COLO829 (cell line): ENCODE measurements at places on chromosomes 13 and 19.

DNA sequence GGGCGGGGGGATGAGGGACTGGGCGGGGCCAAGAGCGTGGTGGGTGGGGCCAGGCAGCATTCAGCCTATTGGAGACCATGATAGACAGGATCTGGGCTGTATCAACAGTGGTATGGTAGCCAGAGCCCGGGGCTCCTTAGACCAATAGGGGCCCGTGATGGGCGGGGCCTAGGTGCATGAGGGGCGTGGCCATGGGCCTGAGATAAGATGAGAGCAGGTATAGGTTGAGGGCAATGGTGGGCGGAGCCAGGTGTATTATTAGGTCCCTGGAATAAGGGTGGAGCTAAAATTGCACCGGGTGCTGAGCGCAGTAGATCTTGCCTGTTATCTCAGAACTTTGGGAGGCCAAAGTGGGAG, 5.3 kb downstream of the ABCA7 start:
- peak; percentile 63 for DNase-seq

DNA sequence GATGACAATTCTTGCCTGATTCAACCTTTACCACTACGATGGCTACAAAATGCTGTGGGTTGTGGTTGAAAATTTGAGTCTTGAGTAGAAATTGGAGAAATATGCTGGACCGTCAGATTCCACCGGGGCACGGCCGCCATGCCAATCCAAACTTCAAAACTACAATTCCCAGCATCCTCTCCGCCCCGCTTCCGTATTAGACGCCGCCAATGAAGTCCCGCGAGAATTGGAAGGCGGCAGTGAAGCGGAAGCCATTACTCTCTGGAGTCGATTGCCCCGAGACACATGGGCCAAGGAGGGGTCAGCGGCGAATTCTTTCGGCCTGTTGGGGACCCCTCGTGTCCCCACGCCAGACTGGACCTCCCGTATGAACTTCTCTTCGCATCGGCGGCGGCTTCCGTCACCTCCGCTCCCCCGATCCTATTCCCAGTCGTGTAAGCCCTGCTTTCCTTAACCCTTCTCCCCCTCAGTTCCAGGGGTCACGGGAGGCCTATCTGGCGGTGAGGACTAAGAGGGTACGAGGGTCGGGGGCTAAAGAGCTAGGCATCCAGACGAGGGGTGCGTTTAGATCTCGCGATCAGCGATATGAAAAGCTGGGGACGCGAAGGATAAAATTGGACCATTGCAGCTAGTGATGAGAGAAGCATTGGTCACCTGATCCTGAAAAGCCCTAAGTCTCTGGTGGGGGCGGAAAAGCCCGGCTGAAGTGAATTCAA, at the start of gene ZNF317:
Gene ZNF317 (plus strand): TSS at position 239 of the 716 bp plus-strand sequence. CDS start 15,620 bp downstream, outside the sequence.
- DNase-seq = peak; percentile 90

DNA sequence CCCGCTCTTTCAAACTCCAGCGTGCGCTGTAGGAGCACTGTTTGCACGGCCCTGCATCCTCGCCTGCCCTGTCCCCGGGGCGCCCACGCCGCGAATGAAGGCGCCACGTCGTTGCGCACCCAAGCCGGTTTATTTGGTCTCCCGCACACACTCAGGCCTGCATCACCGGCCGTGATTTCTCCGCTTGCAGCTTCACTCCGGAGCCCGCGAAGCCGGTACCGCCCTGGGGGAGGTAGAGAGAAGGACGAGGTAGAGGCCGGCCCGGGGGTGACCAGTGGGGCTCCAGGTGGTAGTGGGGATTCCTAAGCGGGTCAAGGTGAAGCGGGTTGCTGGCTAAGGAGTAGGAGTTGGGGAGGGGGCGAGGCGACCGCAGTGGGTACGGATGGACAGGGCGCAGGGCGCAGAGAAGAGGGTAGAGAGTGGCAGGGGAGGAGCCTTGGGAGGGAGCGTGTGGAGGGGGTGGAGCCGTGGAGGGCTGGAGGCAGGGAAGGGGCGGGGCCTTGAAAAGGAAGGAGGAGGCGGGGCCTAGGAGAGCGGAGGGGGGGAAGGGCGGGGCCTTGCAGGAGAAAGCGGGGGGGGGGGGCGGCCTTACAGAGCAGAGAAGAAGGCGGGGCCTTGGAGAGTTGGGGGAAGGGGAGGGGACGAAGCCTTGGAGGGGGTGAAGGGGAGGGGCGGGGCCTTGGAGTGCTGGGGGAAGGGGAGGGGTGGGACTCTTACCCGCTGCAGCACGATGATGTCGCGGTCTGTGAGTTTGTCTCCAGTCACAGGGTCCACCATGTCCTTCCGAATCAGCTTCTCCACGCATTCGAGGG, 24.6 kb downstream of the NOSIP start:
- DNase-seq = peak; percentile 53

DNA sequence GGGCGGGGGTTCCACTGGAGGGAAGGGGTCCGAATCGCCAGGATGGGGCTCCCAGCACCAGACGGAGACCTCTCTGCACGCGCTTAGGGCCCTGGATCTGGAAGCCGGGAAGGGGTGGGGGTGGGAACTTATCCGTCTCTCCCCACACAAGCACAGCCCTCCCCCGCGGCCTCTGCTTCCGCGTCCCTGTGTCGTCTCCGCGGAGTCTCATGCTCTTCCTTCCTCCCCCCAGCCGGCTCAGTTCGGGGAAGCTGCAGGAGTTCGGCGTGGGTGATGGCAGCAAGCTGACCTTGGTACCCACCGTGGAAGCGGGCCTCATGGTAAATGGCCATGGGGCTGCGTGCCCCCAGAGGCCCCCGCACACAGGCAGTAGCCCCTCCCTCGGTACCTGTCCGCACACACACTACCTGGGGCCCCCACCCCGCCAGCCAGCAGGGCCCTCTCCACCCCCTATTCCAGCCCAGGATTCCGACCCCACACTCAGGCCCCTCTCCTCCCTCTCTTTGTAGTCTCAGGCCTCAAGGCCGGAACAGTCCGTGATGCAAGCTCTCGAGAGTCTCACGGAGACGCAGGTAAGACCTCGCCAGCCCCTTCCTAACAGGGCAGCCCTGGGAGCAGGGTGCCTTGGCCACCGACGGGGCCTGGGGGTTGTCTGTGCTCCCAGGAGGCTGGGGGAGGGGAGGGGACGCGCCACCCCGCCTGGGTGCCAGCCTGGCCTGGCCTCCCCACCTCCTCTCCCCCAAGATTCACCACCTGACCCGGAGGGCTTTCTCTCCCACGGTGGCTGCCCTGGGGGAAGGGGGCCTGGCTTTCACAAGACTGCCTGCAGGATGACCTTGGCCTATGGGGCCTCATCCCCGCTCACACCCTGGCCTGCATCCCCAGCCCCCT, 3.2 kb downstream of the MIDN start:
- DNase-seq = no peak

DNA sequence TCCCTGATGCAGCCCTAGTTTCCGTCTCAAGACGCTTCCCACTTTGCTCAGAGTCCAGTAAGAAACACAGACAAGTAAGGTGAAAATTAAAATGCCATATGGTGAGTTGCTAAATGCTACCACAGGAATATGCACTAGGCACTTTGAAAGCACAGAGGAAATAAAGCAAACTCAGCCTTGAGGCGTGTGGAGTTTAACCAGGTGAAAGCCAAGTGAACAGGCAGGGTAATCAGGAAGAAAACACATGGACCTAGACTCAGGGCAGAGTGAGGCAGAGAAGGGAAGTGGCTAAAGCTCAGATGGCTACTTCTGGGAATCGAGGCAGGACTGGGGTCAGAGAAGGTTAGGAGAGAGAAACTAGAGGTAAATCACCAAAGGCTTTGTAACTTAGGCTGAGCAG, 5.4 kb upstream of the UBL3 start:
- no peak for DNase-seq

DNA sequence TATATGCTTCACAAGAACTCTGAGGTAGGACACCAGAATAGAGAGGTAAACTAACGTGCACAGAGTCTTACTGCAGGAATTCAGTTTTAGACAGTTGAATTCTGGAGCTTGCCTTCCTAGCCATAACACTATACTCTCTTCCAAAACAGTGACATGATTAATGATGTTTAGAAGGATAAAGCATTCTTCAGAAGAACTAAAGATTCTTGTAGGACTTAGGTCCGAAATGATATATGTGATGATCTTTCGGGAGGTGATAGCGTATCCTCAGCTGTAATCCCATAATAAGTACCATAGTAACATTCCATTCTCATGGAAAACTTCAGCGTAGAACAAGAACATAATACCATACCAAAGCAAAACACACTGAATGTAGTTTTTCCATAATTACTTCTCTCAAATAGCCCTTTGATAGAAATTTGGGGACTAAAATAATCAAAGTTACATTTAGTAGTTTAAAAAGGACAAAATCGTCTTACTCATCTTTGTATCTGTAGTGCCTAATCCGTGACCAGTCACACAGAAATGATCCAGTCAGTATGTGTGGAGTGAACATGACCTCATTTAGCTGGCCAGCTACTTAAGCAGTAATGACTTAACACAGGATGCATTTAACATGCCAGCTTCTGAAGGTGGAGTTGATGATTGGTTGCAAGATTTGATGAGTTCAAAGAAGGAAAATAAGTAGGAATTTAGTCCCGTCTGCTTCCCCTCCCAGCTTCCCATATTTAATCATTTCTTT, 38.4 kb downstream of the PIBF1 start:
- DNase-seq = no peak

GRCh38 chr13:108902405-108903155, 273.2 kb downstream of the MYO16 start:
- peak; percentile 76 for DNase-seq

DNA sequence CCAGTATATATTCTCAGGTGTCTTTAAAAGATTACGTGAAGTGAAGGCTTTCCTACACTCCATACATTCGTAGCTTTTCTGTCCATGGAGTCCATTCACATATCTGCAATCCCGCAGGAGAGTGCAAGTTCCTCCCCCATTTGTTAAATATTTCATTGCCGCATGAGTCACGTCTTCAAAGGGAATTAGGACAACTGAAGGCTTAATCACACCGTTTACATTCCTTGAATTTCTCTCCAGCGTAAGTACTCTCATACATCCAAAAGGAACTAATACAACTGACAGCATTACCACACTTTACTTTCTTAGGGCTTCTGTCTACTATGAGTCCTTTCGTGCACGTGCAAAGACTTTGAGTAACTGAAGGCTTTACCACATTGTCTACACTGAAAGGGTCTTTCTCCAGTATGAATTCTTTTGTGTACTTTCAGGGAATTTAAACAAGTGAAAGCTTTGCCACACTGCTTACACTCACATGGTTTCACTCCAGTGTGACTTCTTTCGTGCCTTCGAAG, 29.0 kb upstream of the ZNF564 start:
- DNase-seq = no peak

GRCh38 chr13:38365661-38366060, 16.0 kb downstream of the UFM1 start:
- no peak for DNase-seq

DNA sequence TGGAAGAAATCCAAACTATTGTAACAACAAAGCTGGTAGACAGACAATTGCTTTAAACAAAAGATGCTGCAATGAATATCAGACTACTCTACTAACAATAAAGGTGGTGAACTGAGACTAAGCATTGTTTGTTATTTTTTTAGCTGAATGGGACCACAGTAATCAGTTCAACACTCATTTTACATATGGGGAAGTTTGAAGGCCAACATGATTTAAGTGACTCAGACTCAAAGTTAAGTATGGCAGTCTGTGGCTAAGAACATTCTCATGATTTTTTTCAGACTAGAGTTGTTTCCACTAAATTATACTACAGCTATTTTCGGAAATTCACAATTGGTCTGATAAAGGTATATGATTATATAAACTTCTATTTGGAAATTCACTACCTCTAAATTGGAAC, 10.4 kb downstream of the EXOSC8 start:
- DNase-seq = no peak

DNA sequence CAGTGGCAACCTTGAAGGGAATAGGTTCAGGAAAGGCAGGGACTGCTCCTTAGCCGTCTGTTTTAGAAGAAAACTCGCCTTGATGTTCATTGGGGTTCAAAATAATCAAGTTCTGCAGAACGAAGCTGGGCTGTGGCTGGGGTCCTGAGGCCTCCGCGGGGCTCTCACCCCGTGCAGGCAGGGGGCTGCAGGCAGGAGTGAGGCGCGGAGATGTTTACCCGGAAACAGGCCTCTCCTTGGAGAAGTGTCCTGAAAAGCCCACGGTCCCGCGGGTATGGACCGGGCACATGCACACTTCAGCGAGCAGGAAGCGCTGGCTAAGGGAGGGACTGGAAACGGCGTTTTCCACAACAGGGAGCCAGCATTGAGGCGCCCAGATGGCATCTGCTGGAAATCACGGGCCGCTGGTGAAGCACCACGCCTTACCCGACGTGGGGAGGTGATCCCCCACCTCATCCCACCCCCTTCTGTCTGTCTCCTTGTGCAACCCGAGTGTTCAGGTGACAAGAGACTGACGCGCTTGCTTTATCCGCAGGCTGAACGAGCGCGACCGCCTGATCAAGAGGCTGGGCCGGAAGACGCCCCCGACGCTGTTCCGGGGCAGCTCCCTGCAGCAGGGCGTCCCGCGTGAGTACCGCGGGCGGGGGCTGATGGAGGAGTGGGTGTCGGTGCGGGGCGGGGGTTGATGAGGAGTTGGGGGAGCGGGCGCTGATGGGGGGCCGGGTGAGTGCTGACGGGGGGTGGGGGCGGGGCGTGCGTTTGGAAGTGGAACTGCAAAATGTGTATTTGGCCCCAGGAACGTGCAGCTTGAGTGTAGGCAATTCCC, 39.6 kb downstream of the SHISA2 start:
- no peak for DNase-seq

- no peak for DNase-seq
These were observed 7.9 kb upstream of the AKAP8L start for GRCh38 chr19:15426485-15427349.

DNA sequence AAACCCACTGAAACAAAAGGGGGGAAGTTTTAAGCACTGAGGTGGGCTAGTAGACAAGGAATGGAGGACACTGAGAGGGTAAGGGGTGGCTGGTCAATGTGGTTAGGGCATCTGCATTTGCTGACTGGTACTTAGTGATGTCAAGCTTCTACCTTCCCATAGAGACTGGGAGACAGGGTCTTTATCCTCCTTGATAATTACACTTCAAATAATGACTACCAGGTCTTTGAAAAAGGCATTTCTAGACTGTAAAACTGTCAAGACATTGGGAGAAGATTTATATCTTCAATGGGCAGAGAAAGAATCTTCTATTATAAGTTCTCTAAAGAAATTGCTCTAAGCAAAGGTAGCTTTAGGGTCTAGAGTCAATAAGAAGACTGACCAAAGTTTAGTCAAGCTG, 1490.8 kb upstream of the PCDH20 start:
- DNase-seq = no peak
